ENCODE measurements at places on chromosomes 16 and 17.

DNA sequence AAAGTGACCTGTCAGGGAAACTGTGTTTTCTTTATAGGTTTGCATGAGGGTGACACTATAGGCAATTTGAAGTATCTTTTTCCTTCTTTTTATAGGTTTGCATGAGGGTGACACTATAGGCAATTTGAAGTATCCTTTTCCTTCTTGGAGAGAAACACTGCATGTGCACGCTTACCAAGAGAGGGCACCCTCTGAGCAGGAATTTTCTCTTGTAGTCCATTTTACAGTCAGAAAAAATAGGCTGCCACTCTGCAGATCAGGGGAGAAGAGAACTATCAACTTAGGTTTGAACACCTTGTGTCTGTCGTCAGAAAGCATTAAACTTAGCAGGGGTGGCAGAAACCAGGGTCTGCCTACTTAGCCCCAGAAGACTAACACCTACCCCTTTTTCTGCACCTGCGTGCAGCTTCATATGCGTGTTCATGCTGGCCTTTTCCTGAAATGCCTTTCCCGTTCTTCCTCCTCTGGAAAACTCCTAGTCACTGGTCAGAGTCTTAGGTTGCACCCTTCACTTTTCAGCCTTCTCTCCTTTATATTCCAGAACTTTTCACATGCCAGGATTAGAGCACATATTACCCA lies 16.4 kb upstream of the SMIM36 start:
- DNase-seq: no peak

DNA sequence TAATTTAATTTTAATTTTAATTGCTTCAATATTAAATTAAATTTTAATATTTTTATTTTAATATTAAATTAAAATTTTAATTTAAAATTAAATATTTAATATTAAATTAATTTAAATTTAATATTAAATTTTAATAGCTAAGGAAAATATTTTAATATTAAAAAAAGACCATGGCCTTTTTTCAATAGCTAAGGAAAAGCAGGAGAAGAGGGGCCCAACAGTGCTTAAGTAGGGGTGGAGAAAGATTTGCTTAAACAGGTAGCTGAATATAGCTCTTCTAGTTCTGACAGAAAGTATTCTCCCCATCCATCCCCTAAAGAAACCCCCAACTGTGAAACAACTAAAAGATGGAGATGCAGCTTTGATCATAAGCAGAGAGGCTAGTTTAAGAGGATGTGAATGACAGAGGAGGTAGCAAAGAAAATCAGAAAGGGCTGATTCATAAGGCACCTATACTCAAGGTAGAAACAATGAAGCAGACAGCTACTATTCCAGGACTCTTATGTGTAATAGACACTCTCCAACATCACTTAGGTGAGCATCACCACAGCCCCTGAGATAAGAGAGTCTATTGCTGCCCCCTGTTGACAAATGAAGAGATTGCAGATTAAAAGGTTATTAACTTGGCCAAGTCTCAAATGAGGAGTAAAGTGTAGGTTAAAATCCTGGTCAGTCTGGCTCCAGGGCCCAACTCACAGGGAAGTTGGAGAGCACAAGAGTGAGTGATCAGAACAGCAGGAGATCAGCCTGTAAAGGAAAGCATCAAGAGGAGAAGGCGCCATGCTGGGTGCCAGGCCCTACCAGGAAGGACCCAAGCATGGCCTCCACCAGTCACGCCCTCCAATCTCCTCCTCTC lies 7.8 kb upstream of the RNASEK start:
- no peak for DNase-seq

DNA sequence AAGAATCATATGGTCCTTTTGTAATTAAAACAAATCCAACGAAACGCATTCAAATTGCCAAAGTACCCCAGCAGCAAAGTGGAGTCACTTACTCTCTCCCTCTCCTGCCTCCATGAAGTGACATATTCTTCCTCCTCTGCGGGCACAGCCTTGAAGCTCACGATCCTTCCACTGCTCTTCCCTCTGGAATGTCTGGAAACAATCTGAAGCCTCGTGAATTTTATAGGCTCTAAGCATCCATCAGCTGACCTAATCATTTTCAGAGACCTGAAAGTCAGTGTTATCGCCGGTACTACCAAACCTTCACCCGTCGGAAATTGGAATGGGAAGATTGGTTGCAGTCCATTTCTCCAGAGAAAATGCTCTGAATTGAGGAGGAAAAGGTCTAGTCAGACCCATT lies 134.5 kb upstream of the FOXF1 start:
- DNase-seq: no peak

GRCh38 chr16:73781297-73781696 lies 515.3 kb upstream of the PSMD7 start:
- no peak for DNase-seq

GRCh38 chr16:12239226-12239625 lies 262.7 kb downstream of the SNX29 start:
- no peak for DNase-seq

GRCh38 chr16:75475420-75475847 lies 10.9 kb upstream of the TMEM170A start:
- DNase-seq: no peak

GRCh38 chr16:49463529-49463928 lies 89.9 kb downstream of the C16orf78 start:
- DNase-seq: peak; percentile 45

GRCh38 chr17:38920374-38921291 lies 4.8 kb upstream of the LASP1NB start:
- DNase-seq: no peak

- DNase-seq: no peak
Observed at GRCh38 chr16:68373528-68374245, 62.9 kb downstream of the PRMT7 start.

DNA sequence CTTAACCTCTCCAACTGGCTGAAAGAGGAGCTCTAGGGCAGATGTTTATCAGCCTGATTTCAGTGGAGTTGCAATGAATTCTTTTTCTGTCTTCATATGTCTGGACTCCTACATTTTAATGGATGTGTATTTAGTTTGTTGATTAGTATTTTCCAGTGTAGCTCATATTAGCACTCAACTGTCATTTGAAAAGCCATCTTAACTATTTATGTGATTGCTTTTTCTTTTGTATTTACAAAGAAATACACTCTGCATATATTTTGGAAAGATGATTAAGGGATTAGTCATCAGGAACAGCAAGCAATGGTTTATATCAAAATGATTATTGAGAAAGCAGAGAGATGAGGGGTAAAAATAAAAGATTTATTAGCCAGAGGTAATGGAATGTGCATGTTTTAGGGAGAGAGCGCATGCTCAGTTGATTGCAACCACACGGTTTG lies 71.1 kb downstream of the WWOX start:
- DNase-seq: no peak

GRCh38 chr16:89140981-89141883 lies 30.3 kb upstream of the CDH15 start:
- DNase-seq: no peak

- no peak for DNase-seq
Observed at GRCh38 chr17:44355642-44356099, 8.0 kb downstream of the FAM171A2 start.

DNA sequence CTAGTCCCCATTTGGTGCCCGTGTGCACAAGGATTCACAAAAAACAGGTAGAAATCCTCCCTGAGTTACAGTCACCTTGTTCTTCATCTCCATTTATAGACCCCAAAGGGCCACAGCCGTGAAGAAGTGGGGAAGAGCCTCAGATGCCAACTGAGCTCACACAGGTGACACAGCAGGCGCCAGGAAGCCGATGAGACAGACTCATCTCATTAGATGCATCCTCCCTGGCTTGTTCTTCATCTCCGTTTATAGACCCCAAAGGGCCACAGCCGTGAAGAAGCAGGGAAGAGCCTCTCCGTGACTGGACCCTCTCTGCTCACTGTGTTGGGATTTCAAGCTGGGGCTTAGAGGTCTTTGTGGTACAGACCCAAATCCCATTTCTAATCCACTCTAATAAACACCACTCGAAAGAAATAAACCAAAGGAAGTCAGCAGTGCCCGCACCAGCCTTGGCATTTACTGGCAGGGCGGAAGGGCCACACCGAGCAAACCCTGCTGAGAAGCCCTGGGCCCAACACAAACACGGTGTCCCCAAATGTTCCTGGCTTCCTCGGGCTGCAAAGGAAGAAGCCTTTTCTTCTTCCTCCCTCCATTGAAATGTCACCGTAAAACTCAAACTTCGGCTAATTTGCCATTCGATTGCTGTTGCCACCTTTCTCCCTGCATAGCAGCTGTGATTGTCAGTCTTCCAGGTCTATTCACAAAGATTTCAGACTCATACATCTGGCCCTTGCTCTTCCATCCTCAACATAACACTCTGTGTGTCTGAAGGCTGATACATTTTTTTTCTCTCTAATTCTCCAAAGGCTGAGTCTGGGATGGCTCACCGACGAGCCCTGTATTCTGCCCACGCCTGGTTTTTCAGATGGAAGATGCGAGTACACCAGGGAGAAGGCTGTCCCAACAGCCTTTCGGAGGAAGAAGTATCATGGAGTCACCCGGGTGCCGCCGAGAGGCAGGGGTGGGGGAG lies 44.9 kb upstream of the DOC2B start:
- DNase-seq: no peak

DNA sequence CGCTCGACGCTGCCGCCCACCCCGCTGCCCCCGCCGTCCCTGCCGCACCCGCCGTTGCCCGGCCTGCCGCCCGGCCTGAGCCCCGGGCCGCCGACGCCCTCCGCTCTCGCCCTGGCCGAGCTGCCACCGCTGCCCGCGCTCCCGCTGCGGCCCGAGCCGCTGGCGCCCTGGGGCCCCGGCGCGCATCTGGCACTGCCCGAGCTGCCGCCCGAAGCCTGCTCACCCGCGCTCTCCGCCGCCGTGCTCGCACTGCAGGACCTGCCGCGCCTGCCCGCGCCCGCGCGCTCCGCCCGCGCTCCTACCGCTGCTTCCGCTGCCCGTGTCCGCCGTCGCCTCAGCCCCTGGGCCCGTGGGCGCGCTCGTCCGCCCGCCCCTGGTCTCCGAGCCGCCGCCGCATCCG lies 8.4 kb upstream of the CLDN9 start:
- no peak for DNase-seq

- no peak for DNase-seq
Observed at GRCh38 chr17:65065906-65066305, 9.4 kb upstream of the GNA13 start.

- no peak for DNase-seq
Observed at GRCh38 chr16:13550254-13550653, 369.7 kb upstream of the ERCC4 start.

GRCh38 chr17:80453998-80454556 lies 22.3 kb downstream of the NPTX1 start:
- no peak for DNase-seq

GRCh38 chr17:74529243-74529642 lies 2.0 kb downstream of the CD300LB start:
- DNase-seq: no peak
